Activated CD4-positive, alpha-beta T cell treated with anti-CD3 and anti-CD28 coated beads, Interleukin-2, amount 50 U/mL, for 24 hours (primary cell): ENCODE measurements at places on chromosomes 4 and X.

DNA sequence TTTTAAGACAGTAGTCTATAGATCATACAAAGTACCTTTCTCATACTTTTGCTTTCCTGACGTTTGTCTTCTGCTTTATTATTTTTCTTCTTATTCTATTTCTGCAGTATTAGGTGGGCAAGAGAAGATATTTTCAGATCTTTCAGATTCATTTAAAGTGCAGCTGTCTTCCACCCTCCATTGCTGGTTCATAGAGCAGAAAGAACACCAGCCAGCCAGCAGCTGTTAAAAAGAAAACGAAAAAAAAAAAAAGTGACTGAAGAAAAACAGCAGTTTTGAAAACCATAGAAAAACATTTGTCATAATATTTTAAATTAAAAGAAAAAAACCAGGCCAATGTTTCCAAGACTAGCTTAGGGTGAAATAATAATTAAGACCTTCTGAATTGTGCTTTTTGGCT lies 42.9 kb downstream of the SMAD1 start:
- no peak for DNase-seq

- no peak for DNase-seq
Measured at GRCh38 chrX:135484641-135485289, 35.7 kb upstream of the INTS6L start.

DNA sequence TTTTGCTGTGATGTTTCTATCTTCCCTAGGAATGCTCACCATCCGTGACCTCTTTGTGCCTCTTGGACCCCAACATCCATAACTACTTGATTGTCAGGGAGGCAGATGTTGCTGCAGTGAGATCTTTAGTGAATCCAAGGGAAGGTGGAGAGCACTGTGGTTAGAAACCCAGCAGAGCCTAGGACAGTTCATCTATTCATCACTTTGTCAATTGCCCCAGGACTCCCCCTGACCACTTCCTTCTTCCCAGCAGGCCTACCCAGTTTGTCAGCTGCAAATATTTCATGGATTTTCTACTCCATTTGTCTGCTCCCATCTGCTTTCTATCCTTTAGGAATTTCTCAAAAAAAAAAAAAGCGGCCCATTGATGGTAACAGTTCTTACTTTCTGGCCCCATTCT lies 942.8 kb downstream of the PCDH7 start:
- no peak for DNase-seq

- no peak for DNase-seq
Measured at GRCh38 chr4:23320931-23321587, 568.8 kb downstream of the PPARGC1A start.

- DNase-seq, result no peak
Measured at GRCh38 chr4:77127215-77127614, 29.8 kb upstream of the CCNG2 start.

GRCh38 chrX:30806187-30806728 lies 82.8 kb downstream of the TAB3 start:
- no peak for DNase-seq

- no peak for DNase-seq
Measured at GRCh38 chr4:1241936-1242505, 6.9 kb downstream of the CTBP1 start.

- no peak for DNase-seq
Measured at GRCh38 chr4:76687746-76688448, 210.0 kb downstream of the SOWAHB start.

DNA sequence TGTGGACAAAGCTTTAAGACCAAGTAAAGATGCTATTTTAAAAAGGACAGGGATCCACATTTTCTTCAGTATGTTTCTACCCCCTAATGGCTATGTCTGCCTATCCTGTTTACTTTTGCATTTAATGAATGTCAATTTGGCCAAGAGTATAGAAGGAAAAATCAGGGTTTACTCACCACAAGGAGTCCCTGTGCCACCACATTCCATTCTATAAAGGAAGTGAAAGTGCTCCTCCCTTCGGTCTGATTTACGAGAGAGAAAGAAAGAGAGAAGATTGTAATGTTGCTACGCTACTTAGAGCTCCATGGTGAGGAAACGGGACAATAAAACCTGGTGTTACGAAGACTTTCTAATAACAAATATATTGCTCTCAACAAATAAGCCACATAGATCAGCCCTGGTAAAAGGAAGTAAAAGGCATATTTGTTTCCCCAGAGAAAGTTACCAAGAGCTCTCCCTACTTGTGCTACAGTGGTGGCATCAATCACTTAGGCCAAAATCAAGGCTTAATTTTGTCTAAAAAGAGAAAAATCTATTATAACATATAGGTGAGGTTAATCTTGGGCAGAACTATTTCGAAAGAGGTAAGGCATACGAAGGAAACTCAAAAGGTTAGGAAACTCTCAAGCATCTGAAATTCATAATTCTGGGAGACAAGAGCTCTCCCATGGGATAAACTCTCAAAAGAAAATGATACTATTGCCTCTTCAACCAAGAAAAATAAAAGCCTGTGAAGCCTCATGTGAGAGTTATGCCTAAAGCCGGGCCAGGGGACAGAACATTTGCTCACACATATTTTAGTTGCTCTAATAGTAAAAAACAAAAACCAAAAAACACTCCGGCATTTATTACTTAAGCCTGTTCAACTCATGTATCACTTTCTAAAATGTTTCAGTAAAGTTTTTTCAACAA lies 29.5 kb downstream of the TAPT1 start:
- DNase-seq, result no peak

DNA sequence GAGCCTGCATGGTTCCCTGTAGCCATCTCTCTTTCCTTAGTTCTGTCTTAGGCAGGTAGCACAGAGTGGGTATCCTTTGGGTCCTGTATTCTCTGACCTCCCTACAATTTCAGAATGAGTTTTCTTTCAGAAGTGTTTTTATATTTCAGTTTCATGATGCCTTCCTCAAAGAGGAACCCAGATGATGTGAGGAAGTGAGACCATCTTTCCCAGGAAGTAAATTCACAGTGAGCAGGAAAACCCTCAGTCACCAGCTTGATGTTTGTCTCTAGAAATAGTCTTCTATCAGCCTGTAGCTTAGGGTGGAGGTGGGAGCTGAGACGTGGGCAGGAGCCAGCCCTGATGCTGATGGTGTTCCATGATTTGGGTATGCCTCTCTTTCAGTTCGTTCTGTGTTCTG lies 16.9 kb downstream of the PLAC1 start:
- no peak for DNase-seq

DNA sequence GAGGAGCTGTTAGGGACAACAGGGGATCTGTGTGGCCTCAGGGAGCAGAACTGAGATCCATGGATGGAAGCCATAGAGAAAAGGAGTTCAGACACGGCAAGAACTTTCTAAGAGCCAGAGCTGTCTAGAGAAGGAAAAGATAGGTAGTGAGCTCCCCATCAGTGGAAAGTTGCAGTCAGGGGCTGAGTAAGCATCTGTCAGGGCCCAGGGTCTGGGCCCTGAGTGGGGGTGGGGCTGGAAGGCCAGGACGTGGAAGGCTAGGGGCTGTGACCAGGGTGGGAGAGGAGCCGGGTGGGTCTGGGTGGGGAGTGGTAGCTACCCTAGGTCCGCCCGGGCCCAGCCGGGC lies 324 bp upstream of the MSN start:
- DNase-seq, result no peak

GRCh38 chr4:3461515-3462291 lies 1.4 kb upstream of the DOK7 start:
- no peak for DNase-seq

- no peak for DNase-seq
Measured at GRCh38 chrX:20029728-20030127, 38.9 kb upstream of the BCLAF3 start.

DNA sequence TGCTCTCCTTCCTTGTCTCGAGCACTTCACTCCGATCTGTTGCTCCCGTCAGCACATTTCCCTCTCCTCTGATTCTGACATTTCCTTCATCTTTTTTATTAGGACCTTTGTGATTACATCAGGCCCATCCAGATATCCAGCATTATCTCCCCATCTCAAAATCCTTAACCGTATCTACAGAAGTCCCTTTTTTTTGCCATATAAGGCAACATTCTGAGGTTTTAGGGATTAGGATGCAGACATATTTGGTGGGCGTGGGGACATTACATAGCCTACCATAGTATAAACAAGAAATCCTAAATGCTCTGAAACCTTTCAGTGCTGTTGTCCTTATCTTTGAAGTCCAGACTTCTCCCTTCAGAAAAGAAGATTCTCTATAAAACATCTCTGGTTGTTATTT lies 505.0 kb upstream of the PITX2 start:
- no peak for DNase-seq

- DNase-seq, result no peak
Measured at GRCh38 chr4:145530189-145530588, 48.5 kb downstream of the SMAD1 start.

DNA sequence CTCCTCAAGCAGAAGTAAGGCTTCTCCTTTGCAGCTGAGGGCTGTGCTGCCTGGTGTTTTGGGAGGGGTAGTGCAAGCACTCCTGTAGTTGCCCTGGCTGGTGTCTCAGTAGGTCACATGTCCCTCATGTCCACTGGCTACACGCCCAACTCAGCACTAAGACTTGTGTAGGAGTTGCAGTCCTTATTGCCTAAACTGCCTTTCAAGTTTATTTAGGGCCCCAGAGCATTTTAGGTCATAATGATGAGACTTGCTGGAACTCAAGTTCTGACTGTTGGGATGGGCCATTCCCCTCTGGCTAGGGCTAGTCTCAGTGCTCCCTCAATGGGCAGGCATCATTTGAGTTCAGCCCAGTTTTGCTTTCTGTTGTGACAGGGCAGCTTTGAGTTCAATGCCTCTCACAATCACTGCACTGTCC lies 44.1 kb downstream of the PPM1K start:
- no peak for DNase-seq

DNA sequence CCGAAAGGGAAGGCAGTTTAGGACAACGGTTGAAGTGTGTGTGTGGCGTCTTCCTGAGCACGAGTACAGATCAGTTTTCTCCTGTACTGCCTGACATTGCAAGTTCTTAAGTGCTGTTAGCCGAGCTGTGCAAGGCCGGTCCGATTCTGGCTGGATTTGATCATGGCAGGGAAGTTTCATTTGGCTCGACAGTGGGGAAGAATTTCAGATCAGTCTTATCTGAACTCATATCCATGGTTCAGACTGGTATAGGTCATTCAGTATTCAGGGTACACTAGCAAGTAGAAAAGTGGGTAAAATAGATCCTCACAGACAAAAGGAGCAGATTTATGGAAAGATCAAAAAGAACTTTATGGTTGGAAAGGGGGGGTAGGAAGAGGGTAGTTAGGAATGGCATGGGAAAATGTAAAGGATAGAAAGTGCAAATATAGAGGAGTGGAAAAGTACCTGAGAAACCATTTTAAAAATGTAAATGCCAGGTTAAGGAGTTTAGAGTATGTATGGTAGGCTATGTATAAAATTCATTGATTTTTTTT lies 716 bp downstream of the THAP9 start:
- no peak for DNase-seq

DNA sequence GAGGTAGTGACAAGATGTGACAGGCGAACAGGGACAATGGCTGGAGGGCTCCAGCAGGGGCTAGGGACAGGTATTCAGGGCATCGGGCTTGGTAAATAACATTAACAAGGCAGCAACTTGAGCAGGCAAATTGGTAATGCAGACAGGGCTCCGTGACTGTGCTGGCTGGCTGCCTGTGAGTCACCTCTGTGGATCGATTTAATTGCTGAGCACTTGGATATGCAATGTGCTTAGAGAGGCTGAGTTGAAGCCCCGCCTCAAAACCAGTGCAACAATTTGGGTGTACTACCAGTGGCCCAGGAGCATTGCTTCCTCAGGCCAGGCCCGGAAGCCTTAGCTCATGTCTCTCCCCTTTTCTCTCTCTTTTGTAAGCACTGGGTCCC lies 19.5 kb downstream of the CNGA2 start:
- no peak for DNase-seq

GRCh38 chrX:7485061-7485460 lies 337.1 kb upstream of the PUDP start:
- DNase-seq, result no peak

GRCh38 chr4:121510341-121510874 lies 129.6 kb upstream of the QRFPR start:
- no peak for DNase-seq

DNA sequence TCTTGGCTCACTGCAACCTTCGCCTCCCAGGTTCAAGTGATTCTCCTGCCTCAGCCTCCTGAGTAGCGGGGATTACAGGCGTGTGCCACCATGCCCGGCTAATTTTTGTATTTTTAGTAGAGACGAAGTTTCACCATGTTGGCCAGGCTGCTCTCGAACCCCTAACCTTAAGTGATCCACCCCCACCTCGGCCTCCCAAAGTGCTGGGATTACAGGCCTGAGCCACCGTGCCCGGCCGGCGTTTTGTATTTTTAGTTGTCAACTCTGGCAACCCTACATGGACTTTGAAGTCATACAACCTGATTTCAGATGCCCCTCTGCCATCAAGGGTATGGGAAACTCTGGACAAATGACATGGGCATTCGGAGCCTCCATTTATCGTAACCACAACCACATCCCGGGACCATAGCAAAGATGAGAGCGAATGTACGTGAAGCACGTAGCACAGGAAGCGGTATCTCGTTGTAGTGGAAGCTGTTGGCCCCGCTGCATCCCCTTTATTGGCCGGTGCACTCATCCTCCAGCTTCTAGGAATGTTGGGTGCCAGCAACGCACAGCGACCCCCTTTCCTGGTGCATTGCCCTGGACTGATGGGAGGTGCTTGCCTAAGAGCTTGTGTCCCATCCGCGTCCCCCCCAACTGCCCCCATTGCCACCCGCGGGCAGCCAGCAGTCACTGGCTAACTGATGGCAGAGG lies 109.2 kb downstream of the PHKA2 start:
- no peak for DNase-seq

DNA sequence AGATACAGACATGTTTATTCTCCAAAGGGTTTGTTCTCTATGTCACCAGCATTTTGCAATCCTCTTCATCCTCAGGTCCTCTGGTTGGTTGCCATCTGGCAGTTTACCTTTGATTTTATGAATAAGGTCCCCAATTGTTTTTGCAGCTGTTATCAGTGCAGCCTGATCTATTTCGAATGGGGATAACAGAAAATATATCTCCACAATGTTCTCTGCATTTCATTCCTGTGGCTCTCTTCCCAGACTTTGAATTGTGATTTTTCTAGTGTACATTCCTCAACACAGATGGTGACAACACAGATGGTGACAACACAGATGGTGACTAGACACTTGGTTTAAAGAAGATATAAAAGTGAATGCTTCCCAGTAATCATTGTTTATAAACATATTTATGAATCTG lies 74.1 kb downstream of the FBXO8 start:
- DNase-seq, result no peak

DNA sequence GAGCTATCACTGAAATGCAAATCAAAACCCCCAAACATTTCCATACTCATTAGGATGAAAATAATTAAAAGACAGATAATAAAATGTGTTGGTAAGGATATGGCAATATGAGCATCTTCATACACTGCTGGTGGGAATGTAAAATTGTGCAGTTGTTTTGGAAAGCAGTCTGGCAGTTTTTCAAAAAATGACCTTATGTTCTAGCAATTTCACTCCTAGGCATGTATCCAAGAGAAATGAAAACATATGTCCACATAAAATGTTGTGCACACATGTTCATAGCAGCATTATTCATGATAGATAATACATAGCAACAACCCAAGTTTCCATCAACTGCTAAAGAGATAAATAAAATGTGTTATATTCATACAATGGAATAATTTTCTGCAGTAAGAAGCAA lies 14.8 kb upstream of the GPRASP2 start:
- DNase-seq, result no peak

GRCh38 chr4:17494258-17495190 lies 17.4 kb downstream of the QDPR start:
- DNase-seq, result no peak
